ENCODE measurements at places on chromosomes 13 and 19.
A peak's percentile ranks its signal among the peaks of the same experiment; 100 is the strongest.

GRCh38 chr13:110425444-110425780, 118.3 kb downstream of the COL4A2 start:
- no peak for DNase-seq

GRCh38 chr19:1861599-1862031, 1.8 kb downstream of the KLF16 start:
- DNase-seq: no peak

- peak; percentile 98 for DNase-seq
Measured at GRCh38 chr19:50511069-50511822, at the start of gene JOSD2. JOSD2 (minus strand) TSS chr19:50511191; CDS start chr19:50510431, 760 bp downstream.

DNA sequence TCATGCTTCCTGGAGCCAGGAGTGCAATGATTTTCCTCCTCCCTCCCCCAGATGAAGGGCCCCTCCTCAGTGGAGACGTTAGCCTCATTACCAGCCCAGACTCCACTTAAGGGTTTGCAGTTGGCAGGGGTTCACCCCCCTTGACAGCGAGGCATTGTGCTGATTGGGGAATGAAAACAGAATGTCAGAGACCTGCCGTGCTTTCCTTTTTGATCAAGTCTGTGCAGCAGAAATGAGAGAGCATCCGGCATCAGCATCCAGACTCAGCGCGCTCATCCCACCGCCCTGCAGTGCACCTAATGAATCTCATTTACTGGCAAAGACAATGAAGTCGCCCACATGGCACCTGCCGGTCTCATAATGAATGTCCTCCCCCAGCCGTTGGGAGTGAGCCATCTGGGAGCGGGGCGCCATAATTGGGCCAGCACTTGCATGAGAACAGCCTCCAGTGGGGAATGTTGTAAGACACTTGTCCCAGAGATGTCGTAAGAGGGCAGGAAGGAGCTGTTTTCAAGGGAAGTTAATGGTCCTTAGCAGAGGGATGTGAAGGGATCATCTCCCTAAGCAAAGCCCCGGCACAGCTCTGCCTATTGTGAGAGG, 98.3 kb upstream of the UQCRFS1 start:
- peak; percentile 43 for DNase-seq

DNA sequence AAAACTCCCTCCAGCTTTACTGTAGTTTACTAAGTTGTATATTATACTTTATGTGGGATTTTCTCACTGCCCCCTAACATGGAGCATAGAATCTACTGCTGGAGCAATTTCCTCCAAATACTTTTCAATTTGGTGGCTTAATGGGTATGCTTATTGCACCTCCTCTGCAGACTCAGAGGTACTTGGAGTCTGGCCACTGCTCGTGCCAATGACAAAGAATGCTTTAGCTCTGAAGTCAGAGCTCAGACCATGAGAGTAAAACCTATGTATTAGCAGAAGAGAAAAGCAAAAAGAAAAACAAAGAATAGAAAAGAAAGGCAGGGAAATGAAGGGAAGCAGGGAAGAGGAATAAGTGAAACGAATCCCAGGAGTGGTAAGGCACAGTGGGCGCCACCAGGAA, 71.9 kb downstream of the SUCLA2 start:
- DNase-seq: no peak

DNA sequence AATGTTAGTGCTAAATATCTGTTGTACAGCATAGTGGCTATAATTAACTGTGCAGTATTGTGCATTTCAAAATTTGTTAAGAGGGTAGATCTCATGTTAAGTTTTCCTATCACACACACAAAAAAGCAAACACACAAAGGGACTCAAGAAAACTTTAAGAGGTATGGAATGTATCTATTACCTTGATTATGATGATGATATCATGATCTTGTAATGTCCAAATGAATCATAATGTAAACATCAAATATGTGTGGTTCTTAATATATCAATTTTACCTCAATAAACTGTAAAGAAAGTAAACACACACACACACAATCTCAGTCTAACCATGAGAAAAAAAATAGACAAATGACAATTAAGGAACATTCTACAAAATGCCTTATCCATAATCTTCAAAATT, 934.6 kb downstream of the SLITRK1 start:
- no peak for DNase-seq

- no peak for DNase-seq
Measured at GRCh38 chr13:94384231-94384905, 95.1 kb downstream of the DCT start.

DNA sequence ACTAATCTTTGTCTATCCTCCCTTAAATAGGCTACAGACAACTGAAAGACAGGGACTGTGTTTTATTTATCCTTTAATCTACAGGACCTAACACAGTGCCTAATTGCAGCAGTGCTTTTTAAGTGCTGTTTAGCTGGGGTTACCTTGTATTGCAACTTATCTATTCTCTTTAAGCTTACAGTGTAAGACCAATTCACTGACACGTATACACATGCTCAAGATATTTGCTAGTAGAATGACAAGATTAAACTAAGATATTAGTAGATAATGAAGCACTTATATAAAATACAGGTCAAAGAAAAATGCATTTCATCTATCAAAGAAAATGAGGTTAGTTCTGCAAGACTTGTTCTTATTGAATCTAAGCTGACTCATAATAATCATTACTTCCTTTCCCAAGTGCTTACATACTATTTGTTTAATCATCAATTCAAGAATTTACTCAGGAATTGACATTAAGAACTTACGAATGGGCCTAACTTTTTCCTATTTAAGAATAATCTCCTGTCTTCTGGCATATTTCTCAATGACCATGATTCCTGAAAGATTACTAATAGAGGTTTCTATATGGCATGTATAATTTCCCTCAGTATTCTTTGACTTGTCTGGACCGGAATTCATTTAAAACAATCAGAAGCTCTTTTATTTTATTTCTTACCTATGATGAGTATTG, 75.8 kb upstream of the MAB21L1 start:
- DNase-seq: no peak

DNA sequence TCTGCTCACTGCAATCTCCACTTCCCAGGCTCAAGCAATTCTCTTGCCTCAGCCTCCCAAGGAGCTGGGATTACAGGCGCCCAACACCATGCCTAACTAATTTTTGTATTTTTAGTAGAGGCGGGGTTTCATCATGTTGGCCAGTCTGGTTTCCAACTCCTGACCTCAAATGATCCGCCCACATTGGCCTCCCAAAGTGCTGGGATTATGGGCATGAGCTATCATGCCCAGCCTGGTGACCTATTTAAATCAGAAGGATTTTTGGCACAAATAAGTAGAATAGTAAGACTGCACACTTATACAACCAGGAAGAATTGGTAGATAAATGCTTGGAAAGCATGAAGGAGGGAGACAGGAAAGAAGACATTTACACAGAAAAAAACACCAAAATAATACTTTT, 53.4 kb upstream of the AKAP11 start:
- DNase-seq: no peak

DNA sequence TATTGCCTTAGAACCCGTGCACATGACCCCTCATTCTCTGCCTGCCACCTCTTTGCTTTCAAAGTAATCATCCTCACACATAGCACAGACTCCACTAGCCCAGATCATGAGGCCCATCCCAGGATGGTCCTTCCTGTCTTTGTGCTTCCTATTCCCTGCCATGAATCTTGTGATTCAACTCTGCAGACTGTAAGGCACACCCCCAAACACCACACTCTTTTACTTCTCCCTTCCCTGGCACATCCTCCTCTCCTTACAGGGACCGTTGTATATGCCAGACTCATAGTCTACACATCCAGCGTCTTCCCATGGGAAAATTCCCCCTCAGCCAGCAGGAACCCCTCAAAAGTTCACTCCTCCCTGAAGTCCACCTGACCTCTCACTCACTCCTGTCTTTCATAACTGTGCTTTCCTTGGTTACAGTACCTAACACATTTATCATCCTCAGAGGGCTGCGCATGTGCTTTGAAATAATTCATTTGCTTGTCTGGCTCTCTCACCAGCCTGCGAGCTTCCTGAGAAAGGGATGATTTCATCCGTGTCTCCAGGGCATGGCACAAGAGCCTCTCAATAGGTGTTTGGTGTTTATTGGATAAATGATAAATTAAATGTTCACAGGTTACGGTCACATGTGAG, 26.8 kb upstream of the LRCH1 start:
- no peak for DNase-seq

DNA sequence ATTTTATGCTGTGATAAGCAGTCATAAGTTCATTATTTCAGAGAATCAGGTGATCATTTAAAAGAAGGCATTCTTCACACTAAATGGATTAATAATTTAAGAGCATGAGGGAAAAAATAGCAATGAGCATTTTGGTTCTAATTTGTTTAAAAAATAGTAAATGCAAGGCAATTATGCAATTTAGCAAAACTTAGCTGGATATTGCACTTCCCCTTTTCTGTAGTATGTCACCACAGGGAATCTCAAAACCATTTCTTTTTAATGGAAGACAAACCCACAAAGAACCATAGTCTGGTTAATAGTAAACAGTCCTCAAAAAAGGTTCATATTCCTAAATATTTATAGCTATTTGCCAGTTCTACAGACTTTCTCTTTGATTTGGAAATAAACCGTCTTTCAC, 30.2 kb downstream of the COG6 start:
- DNase-seq: no peak

GRCh38 chr19:57212109-57212508, 18.7 kb upstream of the AURKC start:
- no peak for DNase-seq

GRCh38 chr19:1363599-1363998, 20.1 kb upstream of the NDUFS7 start:
- DNase-seq: no peak

GRCh38 chr19:40298026-40298425, 12.9 kb upstream of the AKT2 start:
- no peak for DNase-seq

GRCh38 chr13:42807241-42807640, 25.9 kb downstream of the FAM216B start:
- DNase-seq: no peak

- DNase-seq: peak; percentile 82
Measured at GRCh38 chr13:29964181-29964845, 113.9 kb upstream of the UBL3 start.

DNA sequence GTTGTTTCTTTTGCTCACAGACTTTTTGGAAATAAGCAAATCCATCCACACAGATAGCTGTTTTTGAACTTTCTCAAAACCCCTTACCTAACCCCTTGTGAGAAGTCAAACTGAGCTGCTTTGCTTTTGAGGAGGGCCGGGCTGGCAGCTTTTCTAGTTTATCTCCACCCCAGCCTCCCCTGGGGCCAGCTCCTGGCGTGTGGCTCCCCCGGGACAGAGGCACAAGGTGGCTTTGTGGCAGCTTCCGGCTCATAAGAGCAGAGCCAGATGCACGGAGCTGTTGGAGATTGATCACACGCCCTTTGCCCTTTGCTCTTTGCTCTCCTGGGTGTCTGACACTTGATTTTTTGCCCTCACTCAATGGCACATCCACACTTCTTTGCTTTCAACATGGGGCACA, 24.9 kb upstream of the RNF113B start:
- DNase-seq: no peak

DNA sequence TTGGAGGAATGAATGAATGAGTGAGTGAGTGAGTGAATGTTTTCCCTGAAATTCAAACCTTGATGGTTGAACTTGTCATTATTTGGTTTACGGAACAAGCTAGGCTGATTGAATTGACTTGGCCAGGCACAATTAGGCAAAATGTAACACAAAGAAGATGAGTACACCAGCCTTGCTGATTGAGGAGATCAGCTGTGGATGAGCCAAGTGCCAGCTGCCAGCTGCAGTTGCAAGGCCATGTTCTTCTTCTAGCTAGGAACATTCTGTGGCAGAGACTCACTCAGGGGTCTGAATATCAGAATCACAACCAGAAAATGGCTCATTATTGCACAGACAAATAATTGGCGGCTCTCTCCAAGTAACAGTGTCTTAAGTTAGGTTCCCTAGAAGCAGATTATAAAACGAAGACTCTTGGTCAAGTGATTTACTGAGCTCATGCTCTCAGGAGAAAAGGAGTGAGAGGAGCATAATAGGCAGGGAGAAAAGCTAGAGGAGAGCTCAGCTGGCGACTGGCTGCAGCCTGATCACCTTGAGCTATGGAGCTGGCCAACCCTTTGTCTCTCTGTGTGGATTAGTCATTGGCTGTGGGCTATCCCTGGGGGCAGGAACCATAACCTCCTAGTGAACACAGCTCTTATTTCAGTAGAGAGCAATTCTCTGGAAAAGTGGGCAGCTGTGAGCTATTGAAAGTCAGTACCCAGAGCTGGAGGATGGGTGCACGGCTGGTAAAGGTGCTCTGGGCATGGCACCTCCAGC, 225.3 kb upstream of the SERP2 start:
- no peak for DNase-seq

GRCh38 chr13:40920826-40921225, 98.3 kb downstream of the ELF1 start:
- DNase-seq: no peak
